ENCODE measurements at places on chromosomes 4 and X.

- no peak for DNase-seq
Observed at GRCh38 chr4:160129439-160129838, 1026.6 kb downstream of the RAPGEF2 start.

DNA sequence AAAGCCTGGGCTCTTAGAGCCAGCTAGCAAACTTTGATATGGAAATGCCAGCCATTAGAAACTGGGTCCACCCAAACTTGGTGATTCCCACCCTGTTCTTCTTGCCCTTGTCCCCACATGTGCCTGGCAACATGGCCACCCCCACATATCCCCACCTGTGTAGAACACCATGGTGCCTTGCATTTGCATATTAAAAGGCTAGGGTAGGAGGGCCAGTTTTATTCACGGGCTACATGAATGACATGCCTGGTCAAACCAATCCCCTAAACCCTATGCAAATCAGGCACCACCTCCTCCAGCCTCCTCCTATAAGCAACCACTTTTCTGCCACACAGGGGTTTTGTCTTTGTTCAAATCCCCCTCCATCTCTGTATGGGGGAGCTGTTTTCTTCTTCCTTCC lies 104.9 kb downstream of the CLNK start:
- DNase-seq, result no peak

- peak; percentile 45 for DNase-seq
Observed at GRCh38 chrX:49172280-49172780, 632 bp downstream of the PLP2 start.

GRCh38 chrX:292900-293897 lies 12.0 kb downstream of the PLCXD1 start:
- no peak for DNase-seq

GRCh38 chr4:27819246-27819645 lies 958.6 kb downstream of the STIM2 start:
- no peak for DNase-seq
